Activated CD4-positive, alpha-beta T cell treated with anti-CD3 and anti-CD28 coated beads for 36 hours (primary cell): ENCODE measurements at places on chromosomes 7 and 10. TPM values are rescaled to one million over a fixed set of nuclear protein-coding genes. Genes with fewer than 3 reads are reported as not detected.

Gene INA
- 0.32 TPM for total RNA-seq

DNA sequence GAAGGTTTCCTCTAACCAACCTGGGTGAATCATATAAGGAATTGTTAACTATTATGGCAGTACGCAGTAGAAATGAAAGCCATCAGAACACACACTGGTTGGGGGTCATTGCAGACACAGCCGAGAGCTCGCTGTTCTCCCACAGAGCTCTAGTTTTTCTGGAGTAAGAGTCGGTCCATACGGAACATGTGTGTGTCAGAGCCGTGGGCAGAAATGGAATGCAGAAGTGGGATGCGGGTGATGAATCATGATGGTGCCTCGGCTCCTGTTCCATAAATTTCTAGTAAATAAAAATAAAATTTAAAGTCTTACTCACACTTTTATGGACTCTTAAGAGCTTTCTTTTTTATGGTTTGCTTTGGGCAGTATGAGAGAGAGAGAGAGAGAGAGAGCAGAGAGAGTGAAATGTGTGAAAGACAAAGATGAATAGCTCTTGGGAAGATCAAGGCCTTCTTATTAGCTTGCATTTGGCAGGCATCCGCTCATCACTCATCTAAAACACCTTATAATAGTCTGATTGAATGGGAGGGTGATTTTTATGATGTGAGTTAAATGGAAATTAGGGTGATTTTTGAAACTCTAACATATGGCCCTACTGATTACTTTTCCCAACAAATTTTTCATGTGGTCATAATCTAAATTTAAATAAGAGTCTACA, 98.8 kb upstream of the PFKP start:
- no peak for DNase-seq

DNA sequence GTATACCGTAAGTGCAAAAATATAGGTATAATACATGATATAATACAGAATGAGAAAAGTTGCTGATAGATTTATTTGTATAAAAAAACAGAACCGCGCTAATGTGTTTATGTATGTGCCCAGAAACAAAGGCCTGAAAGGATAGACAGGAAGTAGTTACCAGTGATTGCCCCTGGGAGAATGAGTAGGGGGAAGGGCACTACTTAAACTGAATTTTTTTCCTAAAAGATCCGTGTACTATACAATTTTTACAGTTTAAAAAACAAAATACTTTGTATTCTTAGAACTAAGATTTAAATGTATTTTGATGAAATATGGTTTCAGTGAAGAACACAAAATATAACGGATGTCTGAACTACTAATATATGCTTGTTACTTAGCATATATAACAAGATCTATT, 2.9 kb downstream of the IPMK start:
- no peak for DNase-seq

Gene TRPV6
- not detected for total RNA-seq

Gene ERVW-1
- not detected for total RNA-seq

DNA sequence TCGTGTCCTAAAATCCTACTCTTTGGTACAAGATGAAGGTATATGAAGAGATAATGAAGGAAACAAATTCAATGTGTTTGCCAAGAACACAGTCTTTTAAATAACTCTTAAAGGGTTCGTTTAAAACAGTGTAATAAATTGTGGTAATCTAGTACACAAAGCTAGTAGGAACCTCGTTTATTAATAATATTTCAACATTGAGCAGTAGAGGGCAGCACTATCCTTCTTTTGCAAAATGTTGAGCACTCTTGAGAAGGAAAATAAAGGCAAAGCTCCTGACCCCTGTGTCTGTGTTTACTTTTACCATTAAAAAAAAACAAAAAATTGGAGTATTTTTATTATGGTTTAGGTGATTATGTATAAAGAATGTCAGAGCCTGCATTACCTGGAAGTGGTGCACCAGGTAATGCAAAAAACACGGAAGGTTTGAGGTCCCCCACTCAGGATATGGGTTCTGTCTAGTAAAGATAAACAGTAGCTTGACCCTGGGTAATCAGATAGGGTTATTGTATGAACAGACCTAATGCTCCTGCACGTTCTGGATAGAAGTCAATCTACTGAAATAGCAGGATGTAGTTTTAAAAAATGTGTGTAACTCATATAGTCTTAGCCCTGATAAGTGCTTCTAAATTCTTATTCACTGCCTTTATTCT, 5.7 kb upstream of the GOT1 start:
- DNase-seq, result no peak

Gene CTAGE8
- total RNA-seq, result 1.9 TPM

Gene ANXA8
- total RNA-seq, result not detected

DNA sequence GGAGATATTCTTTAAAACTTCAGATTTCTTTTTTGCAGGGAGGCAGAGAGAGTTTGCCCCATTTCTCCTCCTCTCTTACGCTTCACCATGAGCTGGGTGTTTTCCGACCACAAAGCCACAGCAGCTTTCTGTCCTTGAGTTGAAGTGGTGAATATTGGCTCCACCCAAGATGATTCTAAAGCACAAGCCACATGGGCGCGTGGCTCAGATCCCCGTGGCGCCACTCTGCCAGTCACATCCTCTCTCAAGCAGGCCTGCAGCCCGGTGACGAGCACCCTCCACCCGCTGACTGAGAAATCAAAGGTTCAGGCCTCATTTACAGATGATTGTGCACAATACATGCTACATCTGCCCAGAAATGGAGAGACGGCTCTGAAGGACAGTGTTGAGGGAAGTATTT, 27.6 kb upstream of the RNF32 start:
- peak; percentile 87 for DNase-seq

Gene AGR2
- total RNA-seq, result not detected

DNA sequence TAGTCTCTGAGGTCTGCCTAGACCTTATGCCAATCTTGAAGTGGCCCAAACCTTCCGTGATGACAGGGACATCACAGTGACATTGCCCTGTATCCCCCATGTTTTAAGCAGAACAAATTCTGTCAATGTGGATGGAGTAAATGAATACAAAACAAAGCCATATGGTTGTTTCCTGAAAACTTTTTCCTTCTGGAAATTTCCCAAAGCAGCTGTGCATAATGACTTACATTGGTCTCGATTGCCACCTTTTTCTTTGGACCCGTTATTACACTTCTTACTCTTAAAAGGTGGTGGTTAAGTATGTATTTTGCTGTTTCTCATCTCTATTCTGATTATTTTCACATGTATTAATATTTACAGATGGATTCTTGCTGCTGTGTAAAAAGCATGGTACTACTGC, 411.2 kb upstream of the KLF6 start:
- DNase-seq, result no peak

DNA sequence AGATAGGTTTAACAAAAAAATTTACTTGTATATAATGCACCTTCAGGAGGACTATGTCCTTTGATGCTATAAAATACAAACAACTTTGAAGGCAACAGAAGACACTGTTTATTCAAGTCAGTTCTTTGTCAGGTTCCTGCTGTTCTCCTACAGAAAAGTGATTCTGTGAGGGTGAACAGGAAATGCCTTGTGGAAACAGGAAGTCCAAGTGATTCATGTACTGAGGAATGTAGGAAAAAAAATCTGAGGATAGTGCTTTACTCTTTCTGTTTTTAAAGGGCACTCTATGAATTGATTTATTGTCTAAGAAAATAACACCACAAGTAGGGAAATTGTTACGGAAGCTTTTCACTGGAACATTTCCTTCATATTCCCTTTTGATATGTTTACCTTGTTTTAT, 171.9 kb downstream of the HDAC9 start:
- no peak for DNase-seq

DNA sequence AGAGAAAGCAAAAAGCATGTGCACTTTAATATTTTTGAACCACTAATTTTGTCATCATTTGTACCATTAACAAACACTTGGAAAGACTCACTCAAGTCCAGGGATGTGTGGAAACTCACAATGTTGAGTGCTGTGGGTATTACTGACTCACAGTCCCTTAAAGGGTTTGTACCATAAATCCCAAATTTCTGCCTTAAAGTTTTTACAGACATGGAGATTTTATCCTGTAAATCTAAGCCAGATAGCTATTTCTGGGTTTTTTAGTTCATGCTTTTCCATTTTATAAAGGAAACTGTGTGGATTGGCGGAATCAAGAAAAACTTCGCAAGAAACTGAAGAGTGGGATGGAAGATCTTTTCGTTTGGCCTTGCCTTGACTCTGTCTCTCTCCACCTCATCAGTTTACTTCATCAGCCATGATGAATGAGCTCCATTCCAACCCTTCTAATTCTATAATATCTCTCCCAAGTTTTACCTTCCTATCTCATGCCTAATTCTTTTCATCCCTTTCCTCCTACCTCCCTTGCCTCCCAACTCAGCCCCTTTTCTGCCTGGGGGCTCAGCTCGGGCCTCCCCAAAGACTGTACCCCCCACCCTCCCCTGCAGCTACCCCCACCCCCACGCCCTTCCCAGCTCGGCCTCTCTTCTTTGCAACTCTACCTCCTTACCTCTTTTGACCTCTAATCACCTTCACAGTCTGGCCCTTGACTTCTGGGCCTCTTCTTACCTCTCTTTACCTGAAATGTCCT, 218.5 kb upstream of the MKLN1 start:
- no peak for DNase-seq

GRCh38 chr10:7515439-7515838, 104.6 kb upstream of the SFMBT2 start:
- no peak for DNase-seq

Gene CFTR
- not detected for total RNA-seq

Gene KEL
- 0.44 TPM for total RNA-seq

- DNase-seq, result no peak
Observed at GRCh38 chr10:104548090-104548489, 93.0 kb upstream of the SORCS3 start.

DNA sequence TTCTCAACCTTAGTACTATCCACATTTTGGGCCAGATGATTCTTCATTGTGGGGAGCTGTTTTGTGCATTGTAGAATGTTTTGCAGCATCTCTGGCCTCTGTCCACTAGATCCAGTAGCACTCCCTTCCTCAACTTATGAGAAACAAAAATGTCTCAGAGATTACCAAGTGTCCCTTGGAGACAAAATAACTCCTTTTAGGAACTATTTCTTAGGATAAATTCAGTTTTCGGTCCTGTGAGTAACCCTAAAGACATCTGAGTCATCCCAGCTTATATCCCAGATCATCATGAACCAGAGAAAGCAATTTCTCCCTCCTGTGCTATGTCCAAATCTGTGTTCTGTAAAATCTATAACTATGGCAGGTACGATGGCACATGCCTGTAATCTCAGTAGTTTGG, 266.6 kb upstream of the PHYHIPL start:
- DNase-seq, result no peak
